ENCODE measurements at places on chromosomes 1 and 21. TPM values are rescaled to one million over a fixed set of nuclear protein-coding genes. Genes with fewer than 3 reads are reported as not detected.

DNA sequence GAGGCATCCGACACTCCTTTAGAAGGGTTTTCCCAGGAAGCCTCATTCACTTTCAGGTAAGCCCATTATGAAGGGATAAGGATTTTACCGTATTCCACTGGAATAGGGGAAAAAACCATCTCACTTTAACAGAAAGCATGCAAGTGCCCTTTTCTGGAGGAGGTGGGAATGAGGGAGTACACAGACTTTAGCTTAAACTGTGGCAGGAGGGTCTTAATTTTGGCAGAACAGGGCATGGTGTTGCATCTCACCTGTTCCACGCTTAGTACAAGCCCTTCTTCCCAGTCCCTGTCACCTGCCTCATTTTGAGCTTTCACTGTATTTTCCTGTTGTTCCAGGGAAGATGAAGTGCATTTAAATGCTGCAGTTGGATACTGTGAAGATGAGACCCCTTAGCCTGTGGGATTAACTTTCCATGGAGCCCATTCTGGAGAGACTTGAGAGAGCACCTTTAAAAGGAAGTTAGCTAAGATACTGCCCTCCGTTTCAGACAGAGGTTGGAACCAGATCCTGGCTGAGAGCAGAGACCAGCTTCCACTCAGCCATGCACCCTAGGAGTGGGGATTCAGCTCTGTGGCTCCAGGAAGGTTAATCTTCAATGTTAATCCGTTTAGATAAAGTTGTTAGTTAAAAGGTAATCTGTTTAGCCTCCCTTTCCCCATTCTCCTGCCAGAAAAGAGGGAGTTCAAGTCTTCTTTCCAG is 42.6 kb downstream of the PBX1 start:
- no peaks in the 10 kb centered on the region for H3K36me3 ChIP-seq
- no peak overlapping the region for H3K4me3 ChIP-seq
- H3K27me3 ChIP-seq = no peaks in the 10 kb centered on the region
- H3K4me1 ChIP-seq = peaks cover 31% of the 10 kb centered on the region

DNA sequence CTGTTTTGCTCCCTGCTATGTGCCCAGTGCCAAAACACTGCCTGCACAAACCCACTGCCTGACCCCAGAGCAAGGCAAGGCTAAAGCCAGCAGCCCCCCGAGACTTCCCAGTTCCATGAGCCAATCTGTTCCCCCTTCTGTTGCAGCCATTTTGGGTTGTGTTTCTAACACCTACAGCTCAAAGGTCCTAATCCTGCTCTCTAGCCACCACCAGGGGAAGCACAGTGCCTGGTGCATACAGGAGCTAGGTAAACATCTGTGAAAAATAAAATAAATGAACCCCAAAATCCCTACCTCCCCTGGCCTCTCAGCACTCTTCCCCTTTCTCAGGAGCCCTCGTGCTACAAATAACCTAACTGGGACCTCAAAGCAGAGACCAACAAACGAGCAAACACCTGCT is 190.2 kb downstream of the MATN1 start:
- no peak overlapping the region for H3K27ac ChIP-seq
- no peaks in the 10 kb centered on the region for H3K27me3 ChIP-seq
- H3K36me3 ChIP-seq = no peaks in the 10 kb centered on the region
- no peak overlapping the region for H3K4me3 ChIP-seq
- no peaks in the 10 kb centered on the region for H3K4me1 ChIP-seq
- no peak for DNase-seq

DNA sequence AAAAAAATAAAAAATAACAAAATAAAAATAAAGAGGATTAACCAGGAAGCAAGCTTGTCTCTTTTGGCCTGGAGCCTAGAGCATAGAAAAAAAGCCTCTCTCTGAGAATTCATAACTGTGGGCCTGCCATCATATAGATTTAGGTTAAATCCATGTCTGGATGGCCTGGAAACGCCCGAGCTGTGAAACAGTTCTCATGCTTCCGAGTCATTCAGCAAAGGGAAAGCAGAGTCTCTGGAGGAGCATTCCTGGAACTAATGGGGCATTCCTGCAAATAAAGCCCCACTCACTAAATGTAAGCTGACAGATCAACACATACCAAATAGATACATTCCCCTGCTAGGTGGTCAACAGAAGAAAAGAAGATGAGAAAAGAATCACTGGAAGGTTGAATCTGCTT is 75.8 kb upstream of the GNG4 start:
- no peak overlapping the region for H3K4me3 ChIP-seq
- peaks cover 90% of the 10 kb centered on the region for H3K36me3 ChIP-seq
- no peak overlapping the region for H3K27ac ChIP-seq
- H3K4me1 ChIP-seq = no peaks in the 10 kb centered on the region
- no peak for DNase-seq

- H3K27me3 ChIP-seq = no peaks in the 10 kb centered on the region
- H3K36me3 ChIP-seq = no peaks in the 10 kb centered on the region
- peaks cover 3% of the 10 kb centered on the region for H3K4me1 ChIP-seq
- H3K4me3 ChIP-seq = no peak overlapping the region
- no peak for DNase-seq
Observed at GRCh38 chr1:231872461-231872910, 245.9 kb downstream of the DISC1 start.

Gene CCDC190
- 5.2 TPM for total RNA-seq

Gene MAP1LC3C
- 10.9 TPM for total RNA-seq
